ENCODE measurements at places on chromosomes 2 and 18.

- no peak for DNase-seq
Measured at GRCh38 chr2:156472686-156473085, 36.5 kb downstream of the GPD2 start.

DNA sequence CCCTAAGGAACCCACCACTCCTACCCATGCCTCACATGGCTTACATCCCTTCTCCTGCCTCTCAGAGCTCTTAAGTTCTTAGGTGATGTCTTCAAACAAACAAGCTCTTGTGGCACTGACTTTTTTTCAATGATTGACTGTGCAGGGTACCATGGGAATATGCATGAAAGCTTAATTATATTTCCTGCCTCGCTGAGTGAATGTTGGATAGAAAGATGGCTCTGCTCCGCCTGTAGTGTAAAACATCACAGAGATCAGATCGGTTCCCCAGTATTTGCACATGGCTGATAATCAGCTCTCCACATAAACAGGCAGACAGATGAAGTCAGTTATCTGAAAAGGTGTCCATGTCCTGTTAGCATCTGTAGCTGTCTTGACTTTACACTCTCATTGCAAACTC, 820.8 kb downstream of the TDRD15 start:
- no peak for DNase-seq

DNA sequence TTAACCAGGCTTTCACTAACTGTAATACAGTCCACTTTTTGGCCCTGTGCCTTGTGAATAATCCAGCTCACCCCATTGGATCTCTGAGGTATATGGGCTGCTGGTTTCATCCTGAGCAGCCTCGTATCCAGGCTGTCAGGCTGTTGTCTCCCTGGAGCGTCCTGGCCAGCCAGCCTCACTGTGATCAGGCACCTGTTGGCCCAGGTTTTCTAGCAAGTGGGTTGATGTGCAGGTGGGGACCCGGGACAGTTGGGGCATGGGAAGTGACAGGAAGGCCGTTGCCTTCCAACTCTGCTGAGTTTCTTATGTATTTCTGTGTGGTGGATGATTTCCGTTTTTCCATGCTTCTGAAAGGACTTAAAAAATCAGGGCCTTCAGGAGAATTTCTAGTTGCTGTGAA, 132.4 kb downstream of the ACOXL start:
- DNase-seq, result no peak

DNA sequence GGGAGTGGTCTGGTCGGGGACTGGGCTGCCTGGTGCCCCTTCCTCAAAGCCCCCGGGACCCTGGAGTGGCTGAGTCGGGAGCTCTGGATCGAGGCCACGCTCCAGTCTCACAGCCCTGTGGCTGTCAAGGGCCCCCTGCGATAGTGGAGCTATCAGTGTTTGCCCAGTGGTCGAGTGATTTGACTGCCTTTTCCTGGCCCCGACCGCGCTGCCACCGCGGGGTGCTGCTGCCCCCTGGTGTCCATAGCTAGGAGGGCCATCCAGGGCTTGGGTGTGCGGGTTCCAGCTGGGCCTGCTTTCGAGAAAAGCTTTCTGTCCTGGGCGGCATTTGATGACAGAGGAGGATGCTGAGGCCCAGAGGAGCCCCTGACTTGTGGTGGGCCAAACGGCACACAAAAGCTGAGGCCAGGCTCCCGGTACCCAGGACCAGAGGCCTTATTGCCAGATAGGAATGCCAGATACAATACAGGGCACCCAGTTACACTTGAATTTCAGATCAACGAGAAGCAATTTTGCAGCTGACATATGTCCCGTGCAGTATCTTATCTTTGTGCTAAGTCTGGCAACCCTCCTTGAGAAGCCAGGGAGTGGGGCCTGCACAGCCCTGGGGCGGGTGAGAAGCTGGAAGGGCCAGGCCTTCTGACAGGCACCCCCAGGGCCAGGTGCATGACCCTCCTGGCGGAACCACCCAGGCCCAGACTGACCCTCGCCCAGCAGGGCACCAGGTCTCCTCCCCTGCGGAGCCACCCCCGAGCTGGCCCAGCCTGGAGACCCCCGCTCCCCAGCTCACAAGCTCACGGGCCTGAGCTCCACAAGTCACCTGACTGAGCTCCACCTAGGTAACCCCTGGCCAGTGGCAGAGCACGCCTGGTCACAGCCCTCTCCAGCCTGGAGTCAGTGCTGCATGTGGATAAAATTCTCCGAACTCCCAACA, 13.0 kb downstream of the ODC1 start:
- DNase-seq, result no peak

GRCh38 chr2:23584054-23584745, 199.2 kb downstream of the KLHL29 start:
- no peak for DNase-seq

GRCh38 chr2:172204309-172204708, 101.6 kb upstream of the DLX2 start:
- no peak for DNase-seq

DNA sequence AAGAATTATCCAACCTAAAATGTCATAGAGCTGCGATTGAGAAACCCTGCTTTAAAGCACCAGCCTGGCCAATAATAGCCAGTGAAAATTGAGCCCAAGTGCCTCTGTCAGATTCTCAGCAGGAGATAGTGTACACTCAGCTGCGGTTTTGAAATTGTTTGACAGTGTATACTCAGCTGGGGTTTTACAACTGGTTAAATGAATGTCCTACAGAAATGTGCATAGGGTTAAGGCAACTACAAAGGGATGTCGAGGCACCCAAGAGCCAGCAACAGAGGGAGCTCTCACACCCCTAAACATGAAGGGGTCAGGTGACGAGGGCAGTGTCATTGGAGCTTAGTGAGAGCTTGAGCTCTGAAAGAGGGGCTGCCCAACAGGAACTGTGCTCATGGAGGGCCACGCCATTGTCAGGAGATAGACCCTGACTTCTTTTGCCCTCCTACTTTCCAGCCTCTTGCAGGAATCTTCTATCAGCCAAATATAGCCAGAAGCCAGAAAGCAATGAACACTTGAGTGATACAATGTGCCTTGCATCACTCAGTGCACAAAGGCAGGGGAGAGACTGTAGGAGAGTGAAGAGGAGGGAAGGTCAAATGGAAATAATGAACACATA, 15.1 kb downstream of the ACTG2 start:
- no peak for DNase-seq

DNA sequence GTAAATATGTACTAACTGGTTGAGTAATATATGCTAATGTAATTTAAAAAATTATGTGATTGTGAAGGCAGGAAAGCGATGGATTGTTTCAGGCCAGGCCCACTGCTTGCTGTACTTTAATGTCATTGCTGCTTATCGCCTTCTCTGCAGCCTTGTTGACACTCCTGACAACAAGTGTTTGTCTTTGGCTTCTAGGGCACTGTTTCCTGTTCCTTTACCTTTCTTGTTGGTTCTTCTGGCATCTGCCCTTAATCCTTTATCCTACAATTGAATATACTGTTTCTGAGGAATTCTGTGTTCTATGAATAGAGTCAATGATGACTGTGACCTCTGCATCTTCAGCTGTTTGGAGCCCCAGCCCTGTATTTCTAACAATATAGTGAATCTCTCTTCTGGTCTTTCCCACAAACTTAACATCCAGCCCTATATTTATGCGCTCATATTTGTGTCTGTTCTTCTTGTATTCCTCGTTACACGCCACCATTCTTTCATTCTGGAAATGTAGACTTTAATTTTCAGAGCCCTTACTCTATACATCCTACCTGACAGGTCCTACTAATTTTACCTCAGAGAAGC, 17.6 kb downstream of the ACSL3 start:
- no peak for DNase-seq
